ENCODE measurements at places on chromosomes 6 and 20.

- no peak for DNase-seq
Observed at GRCh38 chr6:4774296-4774695, 1.9 kb upstream of the CDYL start.

DNA sequence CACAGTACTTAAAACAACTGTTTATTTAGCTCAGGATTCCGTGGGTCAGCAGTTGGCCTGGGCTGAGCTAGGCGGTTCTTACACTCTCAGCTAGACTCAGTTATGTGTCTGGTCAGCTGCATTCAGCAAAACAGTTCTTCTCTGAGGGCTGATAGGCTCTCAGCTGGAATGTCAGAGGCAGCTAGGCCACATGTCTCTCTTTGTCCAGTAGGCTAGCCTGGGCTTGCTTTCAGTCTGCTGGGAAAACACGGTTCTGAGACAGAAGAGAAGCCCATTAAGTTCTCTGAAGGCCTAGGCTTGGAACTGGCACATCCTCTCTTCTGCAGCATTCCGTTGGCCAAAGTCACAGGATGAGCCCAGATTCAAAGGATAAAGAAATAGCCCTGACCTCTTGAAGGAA lies 65.6 kb downstream of the TULP4 start:
- DNase-seq, result no peak

DNA sequence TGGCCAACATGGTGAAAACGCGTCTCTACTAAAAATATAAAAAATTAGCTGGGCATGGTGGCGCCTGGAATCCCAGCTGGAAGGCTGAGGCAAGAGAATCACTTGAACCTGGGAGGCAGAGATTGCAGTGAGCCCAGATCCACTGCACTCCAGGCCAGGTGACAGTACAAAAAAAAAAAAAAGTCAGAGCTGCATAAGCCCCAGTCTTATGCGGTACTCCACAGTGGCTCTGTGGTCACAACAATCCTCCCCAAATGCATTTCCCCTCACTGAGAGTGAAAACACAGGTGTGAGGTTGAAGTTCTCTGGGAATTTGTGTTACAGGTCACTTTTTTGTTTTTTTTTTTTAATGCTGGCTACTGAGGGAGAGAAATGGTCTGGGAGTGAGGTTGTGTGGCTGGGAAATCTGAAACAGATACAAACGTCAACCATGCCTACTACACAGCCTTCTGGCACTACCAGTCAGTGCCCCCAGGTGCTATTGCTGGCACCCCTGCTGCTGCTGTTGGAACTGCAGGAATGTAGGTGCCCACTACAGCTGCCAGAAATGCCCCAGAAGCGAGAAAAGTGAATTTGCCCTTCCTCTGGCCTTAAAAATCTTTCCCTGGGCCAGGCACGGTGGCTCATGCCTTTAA lies 5.7 kb downstream of the MRPS26 start:
- DNase-seq, result no peak

DNA sequence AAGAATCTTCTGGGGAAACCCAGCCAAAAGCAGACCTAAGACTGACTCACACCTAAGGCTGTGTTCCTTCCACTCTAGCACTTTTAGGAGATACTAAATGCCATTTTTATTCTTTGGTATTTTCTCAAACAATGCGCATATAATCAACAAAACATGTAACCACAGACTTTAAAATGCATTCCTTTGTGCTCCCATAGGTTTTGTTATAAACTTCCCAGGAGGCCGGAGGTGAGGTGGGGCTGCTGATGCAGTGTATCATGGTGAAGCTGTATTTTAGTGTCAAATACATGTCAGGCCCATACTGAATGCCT lies 155.2 kb downstream of the BTBD3 start:
- no peak for DNase-seq

GRCh38 chr6:9540534-9541126 lies 874.2 kb downstream of the TFAP2A start:
- DNase-seq, result no peak
